ENCODE measurements at places on chromosomes 6 and 20. TPM values are rescaled to one million over a fixed set of nuclear protein-coding genes. Genes with fewer than 3 reads are reported as not detected.

GRCh38 chr20:62830821-62831220, 14.0 kb downstream of the COL9A3 start:
- DNase-seq = no peak

- DNase-seq = no peak
Observed at GRCh38 chr6:105094133-105094640, 85.6 kb downstream of the POPDC3 start.

The PRKN gene
- 0.79 TPM for total RNA-seq

The TSPO2 gene
- total RNA-seq = not detected

The PSORS1C2 gene
- total RNA-seq = not detected

DNA sequence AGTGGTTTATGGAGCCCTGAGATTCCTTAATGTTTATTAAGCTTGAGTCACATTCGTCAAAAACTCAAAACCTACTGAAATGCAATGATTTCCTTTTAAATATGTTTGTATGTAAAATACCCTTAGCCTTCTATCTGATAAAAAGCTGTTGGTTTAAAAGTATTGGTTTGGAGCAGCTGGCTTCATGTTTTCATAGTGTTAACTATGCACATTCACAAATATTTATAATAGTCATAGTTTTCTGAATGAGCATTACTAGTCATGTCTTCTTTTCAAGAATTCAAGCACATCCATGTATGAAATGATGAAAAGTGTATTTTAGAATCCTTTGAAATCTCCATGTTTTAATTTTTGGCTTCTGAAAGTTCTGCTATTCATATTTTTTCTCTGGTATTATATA, 558.6 kb downstream of the UTRN start:
- no peak for DNase-seq

The GHRH gene
- total RNA-seq = not detected

DNA sequence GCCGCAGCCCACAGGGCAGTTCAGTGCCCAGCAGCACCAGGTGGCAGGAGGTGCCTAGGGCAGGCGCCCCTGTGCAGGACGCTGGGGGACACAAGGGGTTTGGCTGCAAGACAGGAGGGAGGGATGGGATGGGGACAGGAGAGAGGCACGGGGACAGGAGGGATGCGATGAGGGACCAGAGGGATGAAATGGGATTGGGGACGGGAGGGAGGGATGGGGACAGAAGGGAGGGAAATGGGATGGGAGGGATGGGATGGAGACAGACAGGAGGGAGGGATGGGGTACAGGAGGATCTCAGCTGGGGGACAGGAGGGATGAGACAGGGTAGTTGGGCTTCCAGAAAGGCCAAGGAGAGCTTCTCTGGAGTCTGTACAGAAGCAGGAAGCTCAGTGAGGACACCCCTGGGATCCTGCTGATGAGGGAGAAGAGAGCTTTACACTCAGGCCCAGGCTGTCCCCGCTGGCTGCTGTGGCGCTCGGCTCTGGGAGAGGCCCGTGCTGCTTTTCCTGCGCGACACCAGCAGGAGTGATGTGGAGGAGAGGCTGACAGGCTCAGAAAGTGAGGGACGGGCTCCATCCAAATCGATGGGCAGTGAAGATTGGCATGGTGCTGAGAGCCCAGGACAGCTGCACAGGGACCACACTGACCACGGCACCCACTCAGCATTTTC, 400.8 kb downstream of the SMOC2 start:
- no peak for DNase-seq

The SNRNP48 gene
- 12.8 TPM for total RNA-seq

- DNase-seq = no peak
Observed at GRCh38 chr20:25495189-25495824, 87.8 kb downstream of the GINS1 start.

The GABRR2 gene
- under 0.01 TPM for total RNA-seq

The MLN gene
- total RNA-seq = not detected

- DNase-seq = no peak
Observed at GRCh38 chr6:19663479-19663878, 173.7 kb upstream of the ID4 start.

GRCh38 chr6:34574647-34575293, 18.6 kb upstream of the SPDEF start:
- DNase-seq = no peak

DNA sequence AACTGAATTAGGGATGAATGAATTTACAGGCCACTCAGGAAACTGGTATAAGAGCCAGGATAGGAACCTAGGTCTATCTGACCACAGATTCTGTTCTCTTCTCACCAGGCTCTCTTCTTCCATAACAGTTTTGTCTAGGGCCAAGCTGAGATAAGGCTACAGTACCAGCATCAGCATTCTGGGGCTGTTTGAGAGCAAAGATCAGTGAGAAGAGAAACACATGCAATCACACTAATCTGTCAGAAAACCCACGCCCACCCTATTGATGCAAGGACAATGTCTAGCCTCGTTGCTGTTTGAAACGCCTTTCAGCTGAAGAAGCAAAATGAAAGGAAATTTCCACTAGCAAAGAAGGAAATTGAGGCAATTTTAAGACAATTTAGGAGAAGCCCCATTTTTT, 137.7 kb downstream of the LCA5 start:
- no peak for DNase-seq

GRCh38 chr6:15061908-15062515, 183.9 kb upstream of the JARID2 start:
- no peak for DNase-seq

DNA sequence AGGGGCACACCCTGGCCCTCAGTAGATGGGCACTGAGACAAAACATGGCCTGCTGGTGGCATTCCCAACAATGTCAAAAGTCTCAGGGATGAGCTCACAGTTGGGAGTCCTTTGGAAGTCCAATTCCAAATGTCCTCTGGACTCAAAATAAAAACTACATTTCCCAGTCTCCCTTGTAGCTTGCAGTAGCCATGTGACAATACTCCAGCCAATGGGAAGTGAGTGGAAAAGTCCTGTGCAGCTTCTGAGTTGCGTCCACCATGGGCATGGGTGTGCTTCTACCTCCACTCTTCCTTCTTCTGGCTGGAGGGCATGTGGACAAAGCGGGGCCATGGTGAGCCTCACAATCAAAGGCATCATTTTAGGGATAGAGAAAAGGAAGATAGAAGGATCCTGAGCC, 5.8 kb upstream of the ADAM33 start:
- DNase-seq = peak; percentile 45

DNA sequence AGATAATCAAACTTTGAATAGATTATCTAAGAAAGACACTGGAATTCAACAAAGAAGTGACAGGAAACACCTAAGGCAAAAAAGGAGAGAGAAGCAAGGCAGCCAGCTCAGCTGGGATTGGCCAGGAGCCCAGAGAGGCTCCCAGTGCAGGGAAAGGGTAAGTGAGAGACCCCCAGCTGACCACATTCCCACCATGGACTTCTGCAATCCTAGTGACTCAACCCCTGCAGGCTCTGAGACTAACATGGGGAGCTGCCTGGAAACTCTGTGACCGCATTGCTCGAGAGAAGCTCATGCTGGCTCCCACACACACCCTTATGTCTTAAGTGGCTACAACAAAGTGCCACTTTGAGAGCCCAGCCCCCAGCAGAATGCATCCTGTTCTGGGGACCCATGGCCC, 215.1 kb downstream of the PACRG start:
- no peak for DNase-seq

The CPNE5 gene
- not detected for total RNA-seq

DNA sequence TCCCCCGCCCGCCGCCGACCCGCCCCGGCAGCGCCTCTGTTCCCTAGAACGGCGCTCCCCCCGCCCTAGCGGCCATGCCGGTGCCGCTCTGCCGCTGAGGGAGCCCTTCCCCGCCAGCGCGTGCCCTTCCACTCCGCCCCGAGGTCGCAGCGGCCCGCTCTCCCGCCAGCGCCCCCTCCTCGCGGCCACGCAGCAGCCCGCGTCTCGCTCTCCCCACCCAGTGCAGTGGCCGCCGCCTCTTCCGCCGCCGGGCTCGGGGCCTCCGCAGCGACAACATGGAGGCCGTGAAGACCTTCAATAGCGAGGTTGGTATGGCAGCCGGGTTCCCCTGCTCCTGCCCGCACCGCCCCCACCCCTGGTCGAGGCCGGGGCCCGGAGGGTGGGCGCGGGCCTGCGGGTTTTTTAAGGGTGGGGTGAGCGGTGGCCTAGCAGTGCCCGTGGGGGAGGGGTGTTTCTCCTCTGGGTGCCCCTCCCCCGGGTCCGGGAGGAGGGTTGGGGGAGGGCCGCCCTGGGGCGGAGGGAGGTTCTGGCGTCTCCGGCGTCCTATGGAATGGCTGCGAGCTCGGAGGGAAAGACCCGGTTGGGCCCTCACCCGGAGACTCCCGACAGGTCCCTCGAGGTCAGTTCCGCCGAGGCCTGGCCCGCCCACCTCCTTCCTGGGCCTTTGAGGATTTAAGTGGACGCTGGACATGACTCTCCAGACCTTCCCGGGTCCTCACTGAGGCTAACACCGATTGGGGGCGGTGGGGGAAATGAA, 588 bp downstream of the SCAF8 start:
- peak; percentile 87 for DNase-seq

GRCh38 chr6:12064538-12065071, 52.5 kb downstream of the HIVEP1 start:
- DNase-seq = no peak

GRCh38 chr6:153032255-153032882, 29.9 kb upstream of the MTRF1L start:
- peak; percentile 76 for DNase-seq

The RRAGD gene
- 3.4 TPM for total RNA-seq

- peak; percentile 83 for DNase-seq
Observed at GRCh38 chr6:141914646-141915045, 218.1 kb upstream of the GJE1 start.

The CRIP3 gene
- not detected for total RNA-seq

- DNase-seq = no peak
Observed at GRCh38 chr6:11689847-11690246, 88.8 kb downstream of the ADTRP start.

The OOEP gene
- total RNA-seq = not detected

DNA sequence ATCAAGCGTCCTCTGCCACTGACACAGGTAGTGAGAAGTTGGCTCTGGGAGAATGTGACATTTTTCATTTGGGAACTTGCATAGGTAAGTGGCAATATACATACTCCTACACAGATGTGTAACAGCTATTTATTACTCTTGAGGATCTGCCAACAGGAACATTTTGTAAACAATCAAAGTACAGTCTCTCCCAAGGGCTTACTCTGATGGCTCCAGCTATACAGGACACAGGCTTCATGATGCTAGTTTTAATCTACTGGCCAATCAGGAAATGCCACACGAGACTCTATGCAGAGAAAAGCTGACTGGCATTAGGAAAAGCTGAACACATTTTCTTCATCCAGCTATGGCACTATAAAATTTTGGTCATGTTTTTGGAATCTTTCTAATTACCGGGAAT, 57.8 kb downstream of the POPDC3 start:
- no peak for DNase-seq

- no peak for DNase-seq
Observed at GRCh38 chr20:51484141-51484815, 58.2 kb downstream of the NFATC2 start.

- DNase-seq = no peak
Observed at GRCh38 chr6:49636713-49637349, at the start of gene RHAG. RHAG (minus strand) TSS chr6:49636839; CDS start chr6:49636812, 27 bp downstream.

- peak; percentile 28 for DNase-seq
Observed at GRCh38 chr6:55198715-55199114, 24.4 kb downstream of the HCRTR2 start.

DNA sequence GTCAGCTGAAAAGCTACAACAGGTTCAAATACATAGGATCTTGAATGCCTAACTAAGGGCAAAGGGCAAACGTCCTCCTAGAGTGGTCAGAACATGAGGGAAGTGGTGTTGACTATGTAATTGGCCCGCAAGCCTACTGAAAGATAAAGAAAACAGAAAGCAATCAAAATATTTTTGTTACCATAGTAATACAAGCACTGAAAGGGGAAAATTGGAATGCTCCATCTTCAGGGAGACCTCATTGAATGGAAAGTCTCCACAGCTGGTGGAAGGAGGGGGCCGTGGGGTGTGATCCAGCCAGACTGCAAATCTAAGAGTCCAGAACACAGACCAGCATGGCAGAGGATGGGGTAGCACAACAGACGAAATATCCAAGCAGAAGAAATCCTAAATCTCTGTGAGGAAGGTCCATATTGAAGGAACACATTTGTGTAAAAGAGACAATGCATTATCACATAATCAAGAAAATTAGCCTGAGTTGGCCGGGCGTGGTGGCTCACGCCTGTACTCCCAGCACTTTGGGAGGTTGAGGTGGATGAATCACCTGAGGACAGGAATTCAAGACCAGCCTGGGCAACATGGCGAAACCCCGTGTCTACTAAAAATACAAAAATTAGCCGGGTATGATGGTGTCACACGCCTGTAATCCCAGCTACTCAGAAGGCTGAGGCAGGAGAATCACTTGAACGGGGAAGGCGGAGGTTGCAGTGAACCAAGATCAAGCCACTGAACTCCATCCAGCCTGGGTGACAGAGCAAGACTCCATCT, 39.5 kb downstream of the MTFR2 start:
- no peak for DNase-seq

- DNase-seq = no peak
Observed at GRCh38 chr6:105806486-105806920, 279.6 kb upstream of the PRDM1 start.

DNA sequence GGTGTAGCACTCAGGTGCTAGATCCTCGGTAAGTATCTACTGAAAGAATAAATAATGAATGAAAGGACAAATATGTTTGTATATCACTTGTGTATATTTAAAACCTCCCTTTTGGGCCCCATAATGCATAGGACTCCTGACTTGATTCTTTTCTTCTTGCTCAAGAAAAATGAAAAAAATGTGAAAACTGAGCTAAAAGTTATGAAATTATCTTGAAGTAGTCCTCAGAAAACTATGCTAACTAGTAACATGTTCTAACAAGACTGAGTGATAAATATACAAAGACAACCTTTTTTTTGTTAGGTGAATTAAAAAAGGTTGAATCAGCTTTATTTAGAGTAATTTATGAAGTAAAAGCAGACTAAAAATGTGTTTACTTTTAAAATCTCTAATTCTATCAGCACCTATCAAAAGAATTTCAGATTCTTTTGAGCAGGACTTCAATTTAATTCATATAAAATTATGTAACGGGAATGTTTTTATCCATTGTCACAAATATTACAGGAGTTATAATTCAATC, 247.8 kb upstream of the JAG1 start:
- peak; percentile 82 for DNase-seq

The BANF2 gene
- not detected for total RNA-seq

DNA sequence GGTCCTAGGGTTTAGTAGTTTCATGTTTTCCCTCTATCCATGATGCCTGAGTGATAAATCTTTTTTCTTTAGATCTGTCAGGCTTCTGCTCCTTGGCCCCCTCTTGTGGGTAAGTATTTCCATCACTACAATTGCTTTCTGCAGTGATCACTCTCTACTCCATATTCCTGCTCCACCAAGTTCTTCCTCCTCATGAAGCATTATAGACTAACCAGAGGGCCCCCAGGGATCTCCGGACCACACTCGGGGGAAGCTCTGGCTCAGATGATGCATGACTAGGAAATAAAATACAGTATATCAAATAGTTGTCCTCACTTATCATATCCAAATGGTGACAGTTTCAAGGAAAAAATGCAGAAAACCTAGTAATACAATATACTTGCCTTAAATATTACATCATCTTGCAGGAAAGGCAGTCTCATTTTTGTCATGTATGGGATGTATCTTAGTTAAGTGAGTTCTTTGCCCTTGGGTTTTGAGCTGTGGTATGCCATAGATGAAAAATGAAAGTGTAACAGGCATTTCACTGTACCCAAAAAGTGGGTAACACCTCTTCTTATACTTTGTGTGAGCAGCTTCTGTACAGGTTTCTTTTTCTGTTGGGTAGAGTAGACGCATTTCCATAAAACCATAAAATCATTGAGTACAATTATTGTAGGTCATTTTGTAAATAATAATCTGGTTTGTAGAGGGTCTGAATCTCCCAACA, 200.9 kb upstream of the EYA4 start:
- peak; percentile 33 for DNase-seq

The CRISP3 gene
- total RNA-seq = under 0.01 TPM

The PNPLA1 gene
- 0.26 TPM for total RNA-seq

Measured in bronchial epithelial cell (primary cell).